ENCODE measurements at places on chromosomes 4 and X.

DNA sequence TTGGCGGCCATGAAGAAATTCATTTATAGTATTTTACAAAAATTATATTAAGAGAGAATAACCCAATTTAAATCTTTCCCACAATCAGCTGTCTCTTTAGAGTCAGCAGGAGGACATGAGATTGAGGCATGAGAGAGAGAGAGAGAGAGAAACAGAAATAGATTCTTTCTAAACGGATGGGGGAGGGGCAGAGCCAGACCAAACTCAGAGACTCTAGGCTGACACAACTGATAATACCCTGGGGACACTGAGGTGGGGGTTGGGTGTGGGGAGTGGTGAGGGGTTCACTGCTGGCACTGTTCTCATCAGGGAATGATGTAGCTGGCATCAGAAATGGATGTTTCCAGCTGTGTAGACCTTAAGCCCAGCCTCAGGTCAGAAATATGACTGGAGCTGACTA is 20.5 kb upstream of the HOPX start:
- no peak for DNase-seq

DNA sequence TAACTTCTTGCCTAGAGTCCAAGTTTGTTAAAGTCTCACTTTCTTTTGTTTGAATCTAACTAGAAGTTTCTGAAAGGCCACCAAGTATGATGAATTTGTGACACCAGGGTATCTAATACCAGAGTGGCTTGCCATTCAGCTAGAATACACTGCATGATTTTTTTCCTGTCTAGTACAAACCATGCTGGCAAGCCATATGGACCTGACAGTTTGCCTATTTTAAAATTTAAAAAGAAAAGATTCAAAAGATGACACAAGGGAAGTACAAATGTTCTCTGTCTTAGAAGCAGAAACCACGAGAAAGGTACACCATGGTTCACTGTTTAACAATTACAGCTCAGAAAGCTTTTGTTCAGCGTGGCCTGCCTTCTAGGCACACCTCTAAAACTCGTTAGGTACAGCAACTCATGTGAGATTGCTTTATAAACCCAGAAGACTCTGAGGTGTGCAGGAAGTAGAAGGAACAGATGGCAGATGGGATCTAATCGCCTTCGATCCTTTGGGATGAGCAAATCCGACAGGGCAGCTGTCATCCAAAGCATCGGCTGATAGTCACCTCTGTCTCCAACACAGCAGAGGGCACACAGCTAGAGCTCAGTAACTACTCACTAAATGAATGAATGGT is 35.4 kb upstream of the CENPU start:
- DNase-seq, result no peak

GRCh38 chrX:30715976-30716375 is 62.8 kb downstream of the GK start:
- no peak for DNase-seq

- no peak for DNase-seq
Observed at GRCh38 chrX:125132274-125132673, 187.4 kb upstream of the TEX13C start.

DNA sequence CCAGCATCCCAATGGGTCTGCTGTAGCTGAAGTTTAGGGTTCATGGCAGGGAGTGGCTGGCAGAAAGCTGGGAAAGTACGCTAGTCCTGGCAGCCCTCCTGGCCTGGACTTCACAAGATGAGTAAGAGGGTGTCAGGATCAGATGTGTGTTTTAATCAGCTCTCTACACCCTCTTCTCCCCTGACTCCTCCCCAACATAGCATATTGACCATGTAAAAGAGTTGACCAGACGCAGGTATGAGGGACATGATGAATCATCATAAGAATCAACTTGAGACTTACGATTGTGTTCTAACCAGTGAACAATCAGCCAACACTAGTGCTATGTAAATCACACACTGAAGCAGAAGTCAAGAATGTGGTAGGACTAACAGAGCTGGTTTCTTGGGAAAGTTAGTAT is 5.3 kb downstream of the SOWAHB start:
- DNase-seq, result no peak

DNA sequence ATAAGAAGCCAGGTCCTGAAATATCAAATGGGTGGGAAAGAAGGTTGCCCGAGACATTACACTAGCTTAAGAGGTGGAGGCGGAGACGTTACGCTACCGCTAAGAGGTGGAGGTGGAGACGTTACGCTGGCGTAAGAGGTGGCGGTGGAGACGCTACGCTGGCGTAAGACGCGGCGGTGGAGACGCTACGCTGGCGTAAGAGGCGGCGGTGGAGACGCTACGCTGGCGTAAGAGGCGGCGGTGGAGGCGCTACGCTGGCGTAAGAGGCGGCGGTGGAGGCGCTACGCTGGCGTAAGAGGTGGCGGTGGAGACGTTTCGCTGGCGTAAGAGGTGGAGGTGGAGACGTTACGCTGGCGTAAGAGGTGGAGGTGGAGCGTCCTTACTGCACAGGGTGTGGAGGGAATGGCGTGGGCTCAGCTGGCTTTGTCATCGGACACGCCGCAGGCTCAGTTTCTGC is 12.8 kb downstream of the CYP4V2 start:
- peak; percentile 71 for DNase-seq

- DNase-seq, result no peak
Observed at GRCh38 chr4:142402900-142403299, 443.2 kb downstream of the INPP4B start.

- no peak for DNase-seq
Observed at GRCh38 chr4:109611045-109611646, 51.1 kb downstream of the MCUB start.

- DNase-seq, result no peak
Observed at GRCh38 chr4:106985830-106986229, 50.3 kb downstream of the DKK2 start.

- peak; percentile 75 for DNase-seq
Observed at GRCh38 chr4:2934077-2934812, 29.0 kb downstream of the NOP14 start.

DNA sequence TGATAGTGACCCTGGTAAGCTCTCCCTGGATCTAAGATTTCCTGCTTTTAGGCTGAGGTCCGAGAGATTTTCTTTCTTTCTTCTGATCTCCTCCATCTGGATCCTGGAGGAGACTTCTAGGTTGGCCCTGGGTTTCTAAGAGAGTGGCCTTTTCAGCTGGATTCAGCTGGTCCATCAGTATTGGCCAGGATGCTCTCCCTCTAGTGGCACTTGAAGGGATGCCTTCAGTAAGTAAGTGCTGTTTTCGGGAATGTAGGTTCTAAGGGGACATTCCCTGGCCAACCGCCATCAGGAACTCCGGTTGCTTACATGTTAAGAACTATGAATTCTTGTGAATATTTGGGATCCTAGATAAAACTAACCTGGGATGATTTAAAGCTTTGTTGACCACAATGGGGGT is 56.9 kb downstream of the SERTM2 start:
- DNase-seq, result no peak

DNA sequence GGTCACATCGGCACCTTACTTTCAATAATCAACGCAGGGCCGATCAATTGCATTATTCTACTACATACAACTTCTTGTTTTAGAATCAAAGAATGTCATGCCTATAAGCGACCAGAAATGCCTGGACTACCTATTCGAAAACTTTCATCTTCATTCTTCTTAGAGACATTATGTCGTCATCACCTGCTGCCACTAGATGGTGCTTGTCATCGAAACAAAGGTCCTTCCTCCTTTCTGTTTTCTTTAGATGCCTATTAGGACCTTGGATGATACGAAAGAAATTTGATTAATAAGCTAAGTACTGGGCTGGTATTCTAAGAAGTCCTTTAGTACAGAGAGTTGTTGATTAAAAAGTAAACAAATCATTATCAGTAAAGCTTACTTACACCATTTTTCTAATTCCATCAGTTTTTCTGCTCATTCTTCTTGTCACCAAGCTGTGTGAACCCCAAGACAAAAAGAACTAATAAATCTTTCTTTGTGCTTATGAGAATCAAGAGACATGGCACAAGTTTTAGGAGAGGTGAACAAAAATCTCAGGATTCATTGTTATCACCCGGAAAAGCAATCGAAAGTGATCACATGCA is 154.5 kb upstream of the SLC4A4 start:
- DNase-seq, result no peak

- DNase-seq, result no peak
Observed at GRCh38 chr4:153465615-153466080, 512 bp upstream of the TMEM131L start.

DNA sequence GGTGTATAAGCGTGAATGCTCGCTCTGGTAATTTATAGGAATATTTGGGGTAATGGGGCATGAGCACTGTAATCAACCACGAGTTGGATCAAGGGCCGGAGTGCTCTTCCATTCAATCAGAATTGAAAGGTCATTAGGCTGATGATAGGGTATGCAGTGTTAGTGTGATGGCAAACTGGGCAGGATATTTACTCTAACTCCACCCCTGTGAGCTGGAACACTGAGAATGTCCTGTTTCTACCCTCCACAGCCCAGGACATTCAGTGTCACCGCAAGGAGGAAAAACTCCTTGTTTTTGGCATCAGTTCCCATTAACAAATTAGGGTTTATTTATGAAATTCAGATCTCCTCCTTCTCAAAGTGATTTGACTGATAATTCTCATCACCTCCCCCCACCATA is 137.8 kb downstream of the HS6ST2 start:
- DNase-seq, result no peak

- no peak for DNase-seq
Observed at GRCh38 chr4:80463509-80463908, 128.0 kb downstream of the CFAP299 start.

DNA sequence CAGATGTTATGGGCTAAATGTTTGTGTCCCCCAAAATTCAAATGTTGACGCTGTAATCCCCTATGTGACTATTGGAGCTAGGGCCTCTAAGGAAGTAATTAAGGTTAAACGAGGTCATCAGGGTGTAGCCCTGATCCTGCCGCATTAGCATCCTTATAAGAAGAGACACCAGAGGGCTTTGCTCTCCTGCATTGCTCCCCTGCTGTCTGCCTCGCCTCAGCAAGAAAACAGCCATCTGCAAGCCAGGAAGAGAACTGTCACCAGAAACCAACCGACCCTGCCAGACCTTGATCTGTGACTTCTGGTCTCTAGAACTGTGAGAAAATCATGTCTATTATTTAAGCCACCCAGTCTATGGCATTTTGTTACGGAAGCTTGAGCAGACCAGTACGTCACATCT is 331.9 kb downstream of the DCTD start:
- no peak for DNase-seq
